ENCODE measurements at places on chromosomes 16 and 17.
A peak's percentile ranks its signal among the peaks of the same experiment; 100 is the strongest.

DNA sequence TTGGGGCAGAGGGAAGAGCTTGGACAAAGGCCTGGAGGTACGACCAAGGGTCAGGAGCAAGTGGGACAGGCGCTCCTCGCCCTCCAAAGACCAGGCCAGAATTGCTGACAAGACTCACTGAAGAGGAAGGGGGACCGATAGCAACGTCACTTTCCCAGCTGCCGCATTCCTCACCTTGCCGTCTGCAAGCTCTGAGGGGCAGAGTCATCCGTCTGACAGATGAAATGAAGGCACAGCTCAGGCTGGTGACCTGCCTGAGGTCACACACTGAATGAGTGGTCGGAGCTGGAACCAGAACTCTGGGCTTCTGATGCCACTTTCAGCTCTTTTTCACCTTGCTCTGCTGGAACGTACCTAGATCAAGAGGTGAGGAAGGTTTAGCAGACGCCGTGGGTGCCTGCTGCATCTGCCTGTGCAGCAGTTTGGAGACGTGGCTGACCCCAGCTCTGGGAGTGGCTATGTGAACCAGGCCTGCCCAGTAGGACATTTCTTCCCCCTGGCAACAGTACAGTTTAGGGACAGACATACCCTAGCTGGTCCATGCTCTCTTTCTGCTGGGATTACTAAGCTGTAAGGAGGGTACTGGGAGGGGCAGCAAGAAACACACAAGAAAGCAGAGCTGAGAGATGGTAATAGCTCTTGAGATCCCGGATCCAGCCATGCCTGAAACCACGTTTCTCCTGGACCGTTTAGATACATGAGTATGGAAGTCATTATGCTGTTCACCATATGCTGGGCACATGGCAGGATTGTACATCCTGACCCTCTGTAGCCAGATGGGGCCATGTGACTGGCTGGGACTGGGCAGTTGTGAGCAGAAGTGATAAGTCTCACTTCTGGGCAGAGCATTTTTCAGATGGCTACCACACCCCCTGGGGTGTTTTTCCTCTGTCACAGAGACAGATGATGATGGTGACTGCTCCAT lies 50.9 kb downstream of the IL21R start:
- DNase-seq: no peak

- DNase-seq: no peak
These were observed 72.6 kb upstream of the COX10 start for GRCh38 chr17:13996748-13997147.

- peak; percentile 36 for DNase-seq
These were observed 59.0 kb downstream of the ELAC2 start for GRCh38 chr17:12958786-12959185.

DNA sequence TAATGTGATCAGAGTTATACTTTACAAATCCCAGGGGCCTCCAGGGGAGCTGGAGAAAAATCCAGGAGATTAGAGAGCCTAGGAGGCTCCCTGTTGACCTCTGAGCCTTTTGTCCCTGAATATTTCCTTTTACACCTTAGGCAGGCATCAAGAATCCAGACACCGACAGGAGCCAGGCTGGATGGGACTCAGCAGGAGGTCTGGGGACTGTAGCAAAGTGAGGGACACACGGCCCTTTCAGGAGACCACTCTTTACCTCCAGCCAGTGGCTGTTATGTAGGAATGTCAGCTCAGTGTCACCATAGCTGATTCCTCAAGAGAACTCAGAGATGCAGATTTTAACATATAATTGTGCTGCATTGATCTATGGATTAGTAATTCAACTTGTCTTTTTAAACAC lies 198.4 kb downstream of the SHISA9 start:
- DNase-seq: no peak

DNA sequence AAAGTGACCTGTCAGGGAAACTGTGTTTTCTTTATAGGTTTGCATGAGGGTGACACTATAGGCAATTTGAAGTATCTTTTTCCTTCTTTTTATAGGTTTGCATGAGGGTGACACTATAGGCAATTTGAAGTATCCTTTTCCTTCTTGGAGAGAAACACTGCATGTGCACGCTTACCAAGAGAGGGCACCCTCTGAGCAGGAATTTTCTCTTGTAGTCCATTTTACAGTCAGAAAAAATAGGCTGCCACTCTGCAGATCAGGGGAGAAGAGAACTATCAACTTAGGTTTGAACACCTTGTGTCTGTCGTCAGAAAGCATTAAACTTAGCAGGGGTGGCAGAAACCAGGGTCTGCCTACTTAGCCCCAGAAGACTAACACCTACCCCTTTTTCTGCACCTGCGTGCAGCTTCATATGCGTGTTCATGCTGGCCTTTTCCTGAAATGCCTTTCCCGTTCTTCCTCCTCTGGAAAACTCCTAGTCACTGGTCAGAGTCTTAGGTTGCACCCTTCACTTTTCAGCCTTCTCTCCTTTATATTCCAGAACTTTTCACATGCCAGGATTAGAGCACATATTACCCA lies 16.4 kb upstream of the SMIM36 start:
- peak; percentile 61 for DNase-seq

GRCh38 chr16:4115209-4115948 lies 863 bp downstream of the ADCY9 start:
- no peak for DNase-seq

GRCh38 chr17:9370467-9370866 lies 205.2 kb downstream of the STX8 start:
- peak; percentile 50 for DNase-seq

GRCh38 chr16:50884066-50884860 lies 142.4 kb downstream of the CYLD start:
- DNase-seq: no peak

DNA sequence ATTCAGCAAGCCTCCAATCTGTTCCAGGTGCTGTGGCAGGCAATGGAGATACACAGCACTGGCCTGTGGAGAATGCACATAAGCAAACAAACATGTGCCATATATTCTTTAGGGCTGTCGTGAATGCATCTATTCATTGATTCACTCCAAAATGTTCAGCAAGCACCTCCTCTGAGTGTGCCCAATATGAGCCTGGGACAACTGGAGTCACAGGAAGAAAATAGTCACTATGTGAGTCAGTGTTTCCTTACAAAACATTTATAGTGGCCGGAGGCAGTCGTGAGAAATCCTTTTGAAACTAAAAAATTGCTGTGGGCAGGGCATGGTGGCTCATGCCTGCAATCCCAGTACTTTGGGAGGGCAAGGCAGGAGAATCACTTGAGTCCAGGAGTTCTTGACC lies 310.1 kb downstream of the CA10 start:
- peak; percentile 84 for DNase-seq

Measured in renal cortical epithelial cell (primary cell).